Stimulated activated CD4-positive, alpha-beta T cell treated with anti-CD3 and anti-CD28 coated beads, TNF-alpha, amount 100 ng/mL, for 4 hours (primary cell): ENCODE measurements at places on chromosomes 12 and 14.

DNA sequence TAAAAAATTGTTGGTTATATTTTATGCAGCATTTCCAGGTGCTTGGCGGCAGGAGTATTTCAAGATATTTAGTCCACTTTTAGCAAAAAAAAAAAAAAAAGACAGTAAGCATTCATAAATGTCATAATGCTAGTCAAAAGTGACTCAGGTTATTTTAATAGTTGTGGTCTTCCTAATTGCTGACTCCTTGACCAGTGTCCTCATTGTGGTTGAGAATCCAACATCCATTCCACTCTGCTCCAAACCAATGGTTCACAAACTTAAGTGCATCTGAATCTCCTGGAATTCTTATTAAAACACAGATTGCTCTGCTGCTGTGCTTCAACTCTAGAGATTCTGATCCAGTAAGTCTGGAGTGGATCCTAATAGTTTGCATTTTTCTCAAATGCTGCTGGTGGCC, 71.4 kb downstream of the AKAP6 start:
- no peak for DNase-seq

GRCh38 chr12:99455350-99456035, 192.1 kb upstream of the GARIN6 start:
- DNase-seq = no peak

DNA sequence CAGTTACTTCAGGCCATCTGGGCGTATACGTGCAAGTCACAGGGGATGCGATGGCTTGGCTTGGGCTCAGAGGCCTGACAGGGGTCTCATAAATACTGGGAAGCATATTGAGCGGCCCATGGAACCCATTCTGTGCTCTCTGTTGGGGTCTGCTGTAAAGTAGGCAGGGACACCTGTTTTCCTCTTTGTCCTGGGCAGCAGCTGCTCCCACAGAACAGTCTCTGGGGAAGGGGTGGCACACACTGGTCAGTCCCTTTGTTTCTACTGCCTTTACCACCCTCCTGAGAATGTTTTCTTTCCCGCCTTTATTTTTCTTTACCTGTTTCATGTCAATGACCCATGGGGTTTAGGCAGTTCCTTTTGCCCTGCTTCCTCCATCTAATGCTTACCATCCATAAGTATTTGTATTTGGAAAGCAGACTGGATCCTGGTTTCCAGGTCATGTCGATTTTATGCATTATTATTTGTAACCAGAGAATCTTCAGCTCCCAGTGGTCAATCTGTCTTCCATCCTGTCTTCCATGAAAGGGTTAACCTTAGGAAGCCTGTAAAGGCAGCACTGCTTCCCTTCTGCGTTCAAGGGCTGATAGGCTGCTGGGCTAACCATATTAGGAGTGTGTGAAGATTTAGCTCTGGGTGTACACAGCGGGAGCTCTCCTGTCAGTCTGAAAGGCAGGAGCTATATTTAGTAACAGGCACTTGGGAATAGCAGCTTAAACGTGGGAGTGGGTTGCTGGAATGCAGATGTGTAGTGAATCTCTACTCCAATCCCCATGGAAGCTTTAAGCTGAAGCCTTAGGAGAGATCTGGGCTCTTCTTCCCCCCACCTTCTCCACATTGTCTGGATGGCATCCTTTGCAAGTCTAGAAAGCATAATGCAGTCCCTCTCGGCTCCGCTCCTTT, 124.0 kb downstream of the DYRK2 start:
- DNase-seq = no peak

DNA sequence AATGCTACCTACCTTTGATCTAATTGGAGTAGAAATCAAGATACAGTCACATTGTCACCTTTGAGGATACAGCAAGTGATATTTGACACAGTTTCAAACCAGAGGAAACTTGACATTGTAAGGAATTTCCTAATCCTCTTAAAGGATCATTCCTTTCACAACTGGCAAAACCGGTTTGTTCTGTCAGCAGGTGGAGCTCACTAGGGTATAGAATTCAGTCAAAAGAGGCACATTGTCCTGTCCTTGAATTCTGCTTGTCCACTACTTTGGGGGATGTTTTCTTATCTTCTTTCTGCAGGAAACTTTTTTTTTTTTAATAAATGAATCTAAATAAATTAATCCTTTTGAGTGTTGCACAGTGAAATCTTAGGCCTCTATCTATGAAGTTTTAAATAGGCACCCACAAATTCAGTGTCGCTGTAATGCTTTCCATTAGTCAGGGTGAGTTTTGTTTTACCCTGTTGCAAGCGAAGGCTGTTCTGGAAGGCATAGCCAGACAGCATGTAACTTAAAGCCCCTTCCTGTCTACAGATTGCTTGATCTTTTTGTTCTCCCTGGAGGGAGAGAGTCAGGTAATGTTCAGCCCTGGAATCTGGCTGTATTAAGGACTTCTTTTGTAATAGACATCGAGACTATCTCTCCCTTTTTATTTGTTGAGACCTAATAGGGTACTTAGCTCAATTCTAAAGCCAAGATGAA, 285.0 kb upstream of the RGS6 start:
- no peak for DNase-seq

- DNase-seq = no peak
These were observed 535.6 kb upstream of the ATP2B1 start for GRCh38 chr12:90244232-90244631.

- no peak for DNase-seq
These were observed 270.8 kb downstream of the FOXG1 start for GRCh38 chr14:29037411-29037810.

GRCh38 chr12:10708862-10709261, 14.3 kb downstream of the YBX3 start:
- no peak for DNase-seq

DNA sequence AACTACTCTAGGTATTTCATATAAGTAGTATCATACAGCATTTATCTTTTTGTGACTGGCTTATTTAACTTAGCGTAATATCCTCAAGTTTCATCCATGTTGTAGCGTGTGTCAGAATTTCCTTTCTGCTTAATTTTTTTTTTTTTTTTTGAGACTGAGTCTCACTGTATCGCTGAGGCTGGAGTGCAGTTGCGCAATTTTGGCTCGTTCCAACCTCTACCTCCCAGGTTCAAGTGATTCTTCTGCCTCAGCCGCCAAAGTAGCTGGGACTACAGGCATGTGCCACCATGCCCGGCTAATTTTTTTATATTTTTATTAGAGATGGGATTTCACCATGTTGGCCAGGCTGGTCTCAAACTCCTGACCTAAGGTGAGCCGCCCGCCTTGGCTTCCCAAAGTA, 28.9 kb downstream of the PNMA1 start:
- no peak for DNase-seq

GRCh38 chr14:81819344-81819743, 285.7 kb upstream of the SEL1L start:
- no peak for DNase-seq

GRCh38 chr12:53719649-53720048, 7.6 kb downstream of the CALCOCO1 start:
- DNase-seq = no peak

- DNase-seq = no peak
These were observed 523 bp downstream of the WSB2 start for GRCh38 chr12:118060301-118061010.

DNA sequence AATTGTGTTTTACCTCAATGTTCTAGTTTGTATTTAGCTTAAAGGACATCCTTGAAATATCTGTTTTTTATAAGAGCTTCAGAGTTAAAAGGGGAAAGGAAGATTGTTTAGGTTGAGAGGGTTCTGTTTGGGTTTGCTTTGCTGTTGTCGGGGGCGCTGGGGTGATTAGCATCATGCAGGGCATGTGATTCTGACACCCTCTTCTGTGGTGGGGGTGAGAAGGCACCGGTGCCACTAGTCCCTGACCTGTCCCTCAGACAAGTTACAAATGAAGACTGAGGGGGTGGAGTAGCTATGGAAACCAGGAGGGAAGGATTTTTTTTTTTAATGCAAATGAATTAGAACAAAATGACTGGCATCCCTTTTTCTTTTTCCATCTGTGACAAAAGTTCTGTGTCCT, 291.3 kb downstream of the RPAP3 start:
- DNase-seq = no peak

DNA sequence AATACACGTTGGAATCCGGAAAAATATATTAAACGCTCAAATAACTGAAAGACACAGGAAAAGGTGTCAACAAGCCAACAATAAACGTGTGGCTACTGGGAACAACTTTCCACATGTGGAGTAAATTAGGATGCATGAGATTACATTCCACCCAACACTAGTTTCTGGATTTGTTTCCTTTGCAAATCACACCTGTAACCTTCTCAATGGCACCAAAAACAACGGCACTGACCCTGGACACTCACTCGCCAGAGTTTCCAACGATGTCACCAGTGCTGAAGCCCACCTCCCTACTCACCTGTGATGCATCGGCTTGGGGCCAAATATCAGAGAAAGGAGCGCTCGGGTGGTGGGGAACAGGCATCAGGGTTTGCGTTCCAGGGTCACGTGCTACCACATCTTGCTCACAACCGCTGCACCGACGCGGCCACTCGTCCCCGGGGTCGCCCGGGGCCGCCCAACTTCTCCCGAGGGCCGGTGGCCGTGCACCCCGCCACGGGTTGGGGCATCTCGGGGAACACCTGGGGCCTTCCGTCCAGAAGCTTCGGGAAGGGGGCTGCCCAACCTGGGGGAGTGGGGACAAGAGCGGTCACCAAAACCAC, 629 bp downstream of the PRDM4 start:
- peak; percentile 14 for DNase-seq

- no peak for DNase-seq
These were observed 3.0 kb upstream of the PIGH start for GRCh38 chr14:67602995-67603545.

DNA sequence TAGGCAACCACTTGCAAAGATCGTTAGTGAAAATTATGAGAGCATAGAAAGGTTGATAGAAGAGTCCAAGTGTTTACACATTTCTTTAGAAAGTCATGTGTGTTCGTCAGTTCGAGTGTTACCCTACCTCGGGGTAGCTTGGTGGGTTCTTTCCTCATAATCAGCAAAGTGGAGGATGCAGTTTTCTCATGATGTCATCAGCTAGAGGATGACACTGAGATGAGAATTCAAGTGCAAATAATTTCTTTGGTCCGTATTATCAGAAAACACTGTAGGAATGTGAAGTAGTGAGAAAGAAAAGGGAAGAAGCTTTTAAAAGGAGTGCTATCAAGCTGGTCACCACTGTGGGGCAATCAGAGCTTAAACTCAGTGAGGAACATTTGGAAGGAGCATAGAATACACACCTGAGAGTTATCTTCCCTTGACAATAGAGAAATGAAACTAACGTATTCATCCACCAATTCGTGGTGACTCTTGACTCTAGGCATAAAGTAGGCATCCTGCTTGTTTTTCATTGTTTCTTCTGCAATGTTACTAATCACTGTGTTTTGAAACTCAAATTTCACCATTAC, 1340.9 kb upstream of the TMEM132C start:
- no peak for DNase-seq

- DNase-seq = no peak
These were observed 28.9 kb downstream of the PNN start for GRCh38 chr14:39203659-39204606.

GRCh38 chr12:120956579-120957300, 21.6 kb upstream of the HNF1A start:
- no peak for DNase-seq

DNA sequence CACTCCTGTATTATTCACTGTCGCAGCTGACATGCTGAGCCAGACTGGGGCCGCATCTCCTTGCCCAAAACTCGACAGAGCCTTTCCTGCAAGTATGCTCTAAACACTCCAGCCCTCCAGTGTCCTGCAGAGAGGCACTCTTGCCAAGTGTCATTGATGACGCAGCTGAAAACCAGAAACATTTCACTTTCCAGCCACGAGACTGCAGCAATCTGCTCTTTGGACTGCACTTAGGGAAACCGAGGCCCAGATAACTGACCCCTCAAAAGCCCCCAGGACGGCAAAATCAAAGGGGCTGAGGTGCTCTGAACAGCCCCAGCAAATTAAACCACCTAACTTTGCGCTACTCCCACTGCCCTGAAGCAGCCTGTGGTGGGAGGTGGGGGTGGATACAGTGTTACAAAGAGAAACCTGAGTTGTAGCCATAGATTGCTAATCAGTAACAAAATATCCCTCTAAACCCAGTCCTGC, 2.6 kb downstream of the CCDC85C start:
- no peak for DNase-seq

GRCh38 chr14:65958664-65959562, 527.3 kb upstream of the CCDC196 start:
- DNase-seq = no peak

DNA sequence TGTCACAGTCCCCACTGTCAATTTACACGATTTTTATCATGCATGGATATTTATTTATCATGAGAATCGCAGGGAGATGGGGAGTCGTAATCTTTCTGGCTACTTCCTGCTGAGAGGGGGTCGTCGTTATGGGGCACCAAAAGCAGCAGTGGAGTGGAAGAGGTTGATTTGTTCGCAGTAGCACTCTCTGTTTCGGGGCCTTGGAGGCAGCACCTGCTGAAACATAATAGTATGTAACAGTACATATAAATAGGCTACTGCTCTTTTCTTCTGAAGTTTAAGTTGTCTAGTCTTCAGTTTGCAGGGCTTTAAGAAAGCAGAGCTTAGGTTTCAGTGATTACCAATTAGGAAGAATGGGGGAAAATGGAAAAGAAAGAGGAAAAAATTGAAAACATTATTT, 3.8 kb downstream of the SOAT2 start:
- DNase-seq = no peak

- DNase-seq = no peak
These were observed 27.4 kb downstream of the SLC41A2 start for GRCh38 chr12:104930388-104931326.

DNA sequence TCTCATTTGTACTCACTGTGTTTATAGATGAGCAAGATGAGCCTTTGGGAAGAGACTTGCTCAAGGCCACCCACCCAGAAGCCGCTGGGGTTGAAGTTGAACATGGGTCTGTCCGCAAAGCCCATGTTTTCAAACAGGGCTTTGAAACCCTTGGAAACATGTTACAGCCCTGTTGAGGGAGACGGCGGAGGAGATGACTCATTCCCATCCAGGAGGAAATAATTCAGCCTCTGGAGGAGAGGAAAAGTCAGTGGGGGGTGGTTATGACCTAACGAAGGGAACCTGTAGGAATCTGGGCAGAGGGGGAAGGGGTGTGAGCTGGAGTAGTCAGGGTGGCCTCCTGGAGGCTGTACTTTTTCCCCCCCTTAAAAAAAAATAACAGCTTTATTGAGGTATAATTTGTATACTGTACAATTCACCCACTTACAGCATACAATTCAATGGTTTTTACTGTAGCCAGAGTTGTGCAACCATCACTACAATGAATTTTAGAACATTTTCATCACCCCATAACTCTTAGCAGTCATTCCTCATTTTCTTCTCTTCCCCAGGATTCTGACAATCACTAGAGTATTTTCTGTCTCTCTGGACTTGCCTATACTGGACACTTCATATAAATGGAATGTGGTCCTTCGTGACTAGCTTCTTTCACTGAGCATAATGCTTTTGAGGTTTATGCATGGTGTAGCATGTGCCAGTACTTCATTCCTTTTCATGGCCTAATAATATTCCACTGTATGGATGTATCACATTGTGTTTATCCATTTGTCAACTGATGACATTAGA, 1.9 kb upstream of the RIN3 start:
- DNase-seq = no peak

- DNase-seq = no peak
These were observed 130.6 kb upstream of the BTG1 start for GRCh38 chr12:92276276-92276675.
